NAMALWA (cell line): ENCODE measurements at places on chromosomes 7 and 10.

DNA sequence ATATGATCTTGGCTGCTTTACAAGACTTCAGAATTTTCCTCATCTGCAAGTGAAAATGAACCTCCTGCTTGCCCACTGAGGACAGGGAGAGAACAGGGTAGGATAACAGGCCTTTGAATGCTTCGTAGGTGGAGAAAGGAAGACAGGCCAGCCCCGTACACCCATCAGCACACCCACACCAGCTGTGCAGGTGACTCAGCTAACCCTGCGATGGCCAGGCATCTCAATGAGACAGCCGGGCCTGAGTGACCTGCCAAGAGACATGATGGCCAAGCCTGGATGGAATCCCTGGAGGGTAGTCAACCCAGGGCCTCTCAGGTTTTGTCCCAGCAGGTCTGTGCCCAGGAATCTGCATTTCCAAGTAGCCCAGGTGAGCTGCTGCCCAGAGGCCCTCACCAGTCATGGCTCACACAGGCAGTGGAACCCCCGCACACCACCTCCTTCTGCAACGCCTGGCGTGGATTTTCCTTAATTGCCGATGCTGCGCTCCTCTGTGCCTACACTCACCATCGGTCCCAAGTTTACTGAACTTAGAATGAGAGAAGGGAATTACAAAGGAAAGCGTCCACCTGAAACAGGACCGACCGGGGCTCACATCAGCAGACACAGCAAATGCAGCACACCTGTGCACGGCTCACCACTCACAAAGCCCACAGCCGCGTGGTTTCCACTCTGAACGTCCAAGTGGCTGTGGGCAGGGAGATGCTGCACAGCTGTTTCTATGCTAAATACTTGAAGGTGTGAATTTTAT is 163.7 kb downstream of the DIP2C start:
- no peak for DNase-seq

DNA sequence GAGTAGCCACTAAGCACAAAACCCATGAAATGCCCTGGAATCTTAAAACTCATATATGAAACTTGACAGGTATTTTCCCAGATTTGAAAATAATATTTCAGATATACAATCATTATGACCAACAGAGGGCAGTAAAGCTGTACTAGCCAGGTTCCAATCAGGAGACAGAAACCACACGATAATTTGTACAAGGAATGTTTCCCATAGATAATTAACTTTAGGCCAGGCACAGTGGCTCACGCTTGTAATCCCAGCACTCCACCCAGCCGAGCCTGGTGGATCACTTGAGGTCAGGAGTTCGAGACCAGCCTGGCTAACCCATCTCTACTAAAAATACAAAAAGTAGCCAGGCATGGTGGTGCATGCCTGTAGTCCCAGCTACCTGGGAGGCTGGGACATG is 31.0 kb upstream of the NUB1 start:
- DNase-seq, result peak; percentile 54

DNA sequence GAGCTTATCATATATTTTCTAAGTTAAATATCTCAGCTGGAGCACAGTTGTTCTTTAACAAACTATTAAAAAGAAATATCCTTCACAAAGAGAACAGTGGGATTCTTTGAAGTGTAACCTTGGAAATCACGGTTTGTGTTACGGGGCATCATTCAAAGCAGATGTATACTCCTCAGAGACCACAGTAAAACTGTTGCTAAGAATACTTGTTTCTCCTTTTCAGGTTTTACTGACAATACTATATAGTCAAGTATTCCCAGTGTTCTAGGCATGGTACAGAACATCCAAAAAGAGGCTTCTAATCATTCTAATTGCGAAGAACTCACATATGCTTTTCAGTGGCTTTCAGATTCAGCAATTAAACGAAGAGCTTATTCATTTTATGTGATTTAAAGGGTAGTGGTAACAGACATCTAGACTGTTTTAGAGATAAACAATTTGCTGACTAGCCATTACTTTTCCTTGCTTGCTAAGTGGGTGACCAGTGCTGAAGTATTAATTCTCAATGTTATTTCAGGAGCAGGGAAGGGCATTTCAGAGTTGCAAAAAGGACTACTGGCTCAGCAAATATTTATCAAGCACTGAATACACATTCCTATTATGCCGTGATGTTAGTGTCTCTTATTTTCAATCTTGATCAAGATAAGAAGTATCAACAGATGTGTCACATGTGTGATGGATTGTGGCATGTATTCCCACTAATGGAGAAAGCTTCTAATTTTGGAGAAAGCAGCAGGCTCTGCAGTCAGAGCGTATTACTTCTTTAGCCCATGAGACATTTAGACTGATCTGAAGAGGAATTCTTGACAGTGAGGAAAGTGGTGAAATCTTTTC is 236.8 kb downstream of the RNLS start:
- DNase-seq, result no peak

GRCh38 chr7:116786791-116787443 is 75.5 kb upstream of the CAPZA2 start:
- DNase-seq, result peak; percentile 77

DNA sequence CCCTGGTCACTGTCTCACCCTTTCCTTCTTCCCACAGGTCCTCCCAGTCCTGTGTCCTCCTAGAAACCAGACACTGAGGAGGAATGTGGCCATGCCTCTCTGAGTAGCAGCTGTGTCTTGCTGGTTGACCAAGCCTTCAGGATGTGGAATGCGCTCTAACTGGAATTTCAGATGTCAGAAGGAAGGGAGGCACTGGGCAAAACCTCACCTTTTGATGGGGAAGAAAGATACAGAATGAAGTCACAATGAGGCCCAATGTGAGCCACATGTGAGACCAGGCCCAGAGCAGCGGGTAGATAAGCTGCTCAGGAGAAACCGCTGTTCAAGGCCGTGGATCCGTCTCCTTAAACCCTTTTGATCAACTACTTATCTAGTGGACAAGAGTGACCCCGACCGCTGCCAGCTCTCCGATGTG is 54.8 kb upstream of the ECHDC3 start:
- DNase-seq, result no peak

GRCh38 chr10:43888586-43888985 is 239.9 kb upstream of the ZNF32 start:
- no peak for DNase-seq
